ENCODE measurements at places on chromosomes 4 and X. TPM values are rescaled to one million over a fixed set of nuclear protein-coding genes. Genes with fewer than 3 reads are reported as not detected.

DNA sequence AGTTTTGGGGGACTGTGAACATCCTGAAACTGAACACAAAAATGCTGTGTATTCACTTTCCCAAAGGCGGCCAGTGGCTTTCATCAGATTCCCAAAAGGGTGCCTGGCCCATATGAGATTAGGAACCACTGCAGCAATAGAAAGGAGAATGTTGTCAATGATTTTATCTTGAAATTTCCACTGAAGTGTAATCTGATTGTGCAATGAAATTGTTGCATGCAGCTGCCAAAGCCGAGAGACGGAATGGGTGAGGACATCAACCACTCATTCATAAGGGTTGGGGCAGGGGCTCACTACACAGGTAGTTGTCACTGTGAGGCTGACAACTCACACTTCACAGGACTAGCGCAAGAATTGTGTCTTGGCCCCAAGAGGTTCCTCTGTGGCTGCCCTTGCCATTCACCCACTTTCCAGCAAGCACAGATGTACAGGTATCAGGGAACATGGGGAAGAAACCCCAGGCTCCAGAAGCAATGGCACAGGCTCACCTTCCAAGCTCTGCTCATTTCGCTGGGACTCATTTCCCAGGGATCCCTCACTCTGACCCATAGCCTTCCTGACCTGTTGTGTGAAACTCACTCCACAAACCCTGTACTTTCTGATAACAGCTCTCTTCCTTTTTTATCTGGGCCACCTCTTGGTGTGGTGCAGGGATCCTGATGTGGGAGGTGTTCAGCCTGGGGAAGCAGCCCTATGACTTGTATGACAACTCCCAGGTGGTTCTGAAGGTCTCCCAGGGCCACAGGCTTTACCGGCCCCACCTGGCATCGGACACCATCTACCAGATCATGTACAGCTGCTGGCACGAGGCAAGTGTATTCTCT lies 48.8 kb downstream of the BMX start:
- DNase-seq, result no peak

GRCh38 chrX:21960569-21961541 lies 20.3 kb downstream of the SMS start:
- no peak for DNase-seq

DNA sequence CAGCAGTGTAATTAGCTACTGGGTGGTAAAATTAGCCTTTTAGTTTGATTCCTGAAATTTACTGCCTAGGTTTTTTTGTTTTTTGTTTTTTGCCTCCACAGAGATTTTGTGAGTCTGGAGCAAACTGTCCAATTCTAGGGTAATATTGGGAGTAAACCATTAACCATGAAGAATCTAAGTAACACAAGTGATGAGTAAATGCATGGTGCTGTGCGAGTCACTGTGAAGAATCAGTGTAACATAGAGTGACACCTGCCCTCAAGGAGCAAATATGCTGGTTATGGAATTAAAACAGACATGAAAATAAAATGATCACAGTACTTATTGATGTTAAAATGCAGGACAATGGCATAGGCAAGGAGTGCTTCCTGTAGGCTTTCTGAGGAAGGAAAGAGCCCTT lies 60.1 kb downstream of the LRP2BP start:
- no peak for DNase-seq

- no peak for DNase-seq
Observed at GRCh38 chr4:53186714-53187358, 179.0 kb downstream of the SCFD2 start.

- no peak for DNase-seq
Observed at GRCh38 chrX:32137525-32137924, 1065.7 kb upstream of the FTHL17 start.

GRCh38 chrX:38959736-38960135 lies 158.5 kb downstream of the MID1IP1 start:
- DNase-seq, result no peak

GRCh38 chr4:2943364-2944090 lies 19.7 kb downstream of the NOP14 start:
- no peak for DNase-seq

DNA sequence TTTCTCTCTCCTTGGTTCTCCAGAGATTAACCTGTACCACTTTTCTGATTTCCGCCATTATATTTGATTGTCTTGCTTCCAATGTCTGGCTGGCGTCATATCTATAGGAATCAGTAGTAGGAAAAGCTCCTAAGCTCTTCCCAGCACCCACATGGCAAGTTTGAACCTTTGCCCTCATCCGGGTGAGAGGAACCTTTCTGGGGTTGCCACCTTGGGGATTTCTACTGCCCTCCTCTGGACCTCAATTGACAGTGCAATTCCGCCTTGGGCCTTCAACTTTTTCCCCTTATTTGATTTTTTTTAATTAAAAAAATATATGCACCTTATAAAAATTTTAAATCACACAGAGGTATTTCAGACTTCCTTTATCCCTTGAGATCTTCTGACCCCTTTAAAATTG lies 2.0 kb upstream of the CXorf66 start:
- DNase-seq, result no peak

NLGN3 gene
- total RNA-seq, result 0.13 TPM

GPC3 gene
- total RNA-seq, result not detected

RTL3 gene
- not detected for total RNA-seq

Data from dermis microvascular lymphatic vessel endothelial cell (primary cell).